ENCODE measurements at places on chromosomes 11 and 22. TPM values are rescaled to one million over a fixed set of nuclear protein-coding genes. Genes with fewer than 3 reads are reported as not detected.

CD248 gene
- total RNA-seq = 1.3 TPM

CSTF3 gene
- total RNA-seq = 26.6 TPM

NFAM1 gene
- not detected for total RNA-seq

C11orf97 gene
- total RNA-seq = not detected

SVIP gene
- total RNA-seq = 16.5 TPM

LMNTD2 gene
- 1.2 TPM for total RNA-seq

ANGPTL5 gene
- total RNA-seq = not detected

KCNJ1 gene
- 0.06 TPM for total RNA-seq

KRTAP5-1 gene
- total RNA-seq = not detected

MPZL2 gene
- total RNA-seq = 78.2 TPM

RGL4 gene
- not detected for total RNA-seq

DEPDC7 gene
- total RNA-seq = 0.16 TPM

IFITM1 gene
- 4.1 TPM for total RNA-seq

TIMP3 gene
- 34.6 TPM for total RNA-seq

PRDX5 gene
- total RNA-seq = 230 TPM

PHF21B gene
- total RNA-seq = not detected

BMAL1 gene
- total RNA-seq = 13.8 TPM

TPBGL gene
- under 0.01 TPM for total RNA-seq

CCDC89 gene
- 0.32 TPM for total RNA-seq

C11orf21 gene
- not detected for total RNA-seq

SRSF8 gene
- 16.7 TPM for total RNA-seq

Measured in bladder microvascular endothelial cell (primary cell).